ENCODE measurements at places on chromosomes 12 and 14.

DNA sequence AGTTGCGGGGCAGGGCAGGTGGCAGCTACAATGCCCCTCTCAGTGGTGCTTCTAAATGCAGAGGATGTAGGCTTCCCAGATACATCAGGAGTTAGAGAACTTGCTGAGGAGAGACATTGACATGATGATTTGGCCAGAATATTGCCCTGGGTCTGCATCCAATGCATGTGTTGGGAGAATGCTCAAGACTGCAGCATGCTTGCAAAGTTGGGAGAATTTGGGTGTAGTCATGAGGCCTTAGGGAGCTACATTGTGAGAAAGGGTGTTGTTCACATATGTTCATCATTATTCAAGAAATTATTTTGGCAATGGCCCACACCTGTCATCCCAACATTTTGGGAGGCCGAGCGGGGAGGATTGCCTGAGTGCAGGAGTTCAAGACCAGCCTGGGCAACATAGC is 149.9 kb downstream of the SAMD4A start:
- DNase-seq, result no peak

- DNase-seq, result no peak
These were observed 1.1 kb downstream of the PAPLN start for GRCh38 chr14:73238424-73238852.

DNA sequence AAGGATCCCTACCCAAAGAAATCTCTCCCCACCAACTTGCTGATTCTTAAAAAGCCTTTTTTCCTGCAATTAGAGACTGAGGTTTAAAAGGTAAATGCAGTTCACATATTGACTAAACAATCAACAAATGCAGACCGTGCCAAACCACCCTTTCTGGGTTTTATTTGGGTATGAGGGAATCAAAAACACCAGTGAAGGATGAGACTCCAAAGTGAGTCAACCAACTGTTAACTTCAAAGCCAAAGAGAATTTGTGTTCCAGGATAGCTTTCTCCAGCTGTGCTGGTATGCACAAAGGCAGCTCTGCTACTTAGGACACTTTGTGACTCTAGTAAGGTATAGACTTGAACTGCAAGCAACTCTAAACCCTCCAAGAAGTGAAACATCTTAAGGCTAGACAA is 39.4 kb downstream of the RPS29 start:
- DNase-seq, result no peak

- no peak for DNase-seq
These were observed 846 bp downstream of the BRMS1L start for GRCh38 chr14:35826952-35827416.

- DNase-seq, result no peak
These were observed 8.9 kb upstream of the AMN start for GRCh38 chr14:102913341-102914211.

DNA sequence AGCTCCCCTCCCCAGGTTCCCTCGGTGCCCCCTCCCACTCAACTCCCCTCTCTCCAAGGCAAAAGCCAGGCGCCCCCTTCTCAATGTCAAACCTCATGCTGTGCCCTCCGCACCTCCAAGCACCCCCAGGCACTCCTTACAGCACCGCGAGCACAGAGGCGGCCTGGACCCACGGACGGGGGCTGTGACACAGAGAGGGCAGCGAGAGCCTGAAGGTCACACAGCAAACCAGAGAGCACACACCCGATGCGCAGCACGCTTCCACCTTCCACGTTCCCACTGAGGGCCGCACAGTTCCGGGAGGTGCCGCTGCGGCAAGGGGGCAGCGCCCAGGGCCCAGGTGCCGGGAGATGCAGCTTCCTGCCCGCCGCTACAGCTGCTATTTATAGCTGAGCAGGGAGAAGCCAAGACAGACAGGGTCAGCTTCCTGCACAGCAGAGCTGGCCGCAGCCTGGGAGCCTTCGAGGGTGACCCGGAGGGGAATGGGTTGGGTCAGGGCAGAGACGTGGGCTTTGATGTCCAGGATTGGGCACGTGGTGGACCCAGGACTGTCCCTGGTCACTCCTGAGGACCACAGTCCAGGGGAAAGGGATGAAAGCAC is 12.9 kb downstream of the NCOR2 start:
- DNase-seq, result peak; percentile 28

- no peak for DNase-seq
These were observed 196.9 kb downstream of the ALG10 start for GRCh38 chr12:34219046-34219770.

- no peak for DNase-seq
These were observed 88.1 kb upstream of the CCDC175 start for GRCh38 chr14:59664741-59665140.

DNA sequence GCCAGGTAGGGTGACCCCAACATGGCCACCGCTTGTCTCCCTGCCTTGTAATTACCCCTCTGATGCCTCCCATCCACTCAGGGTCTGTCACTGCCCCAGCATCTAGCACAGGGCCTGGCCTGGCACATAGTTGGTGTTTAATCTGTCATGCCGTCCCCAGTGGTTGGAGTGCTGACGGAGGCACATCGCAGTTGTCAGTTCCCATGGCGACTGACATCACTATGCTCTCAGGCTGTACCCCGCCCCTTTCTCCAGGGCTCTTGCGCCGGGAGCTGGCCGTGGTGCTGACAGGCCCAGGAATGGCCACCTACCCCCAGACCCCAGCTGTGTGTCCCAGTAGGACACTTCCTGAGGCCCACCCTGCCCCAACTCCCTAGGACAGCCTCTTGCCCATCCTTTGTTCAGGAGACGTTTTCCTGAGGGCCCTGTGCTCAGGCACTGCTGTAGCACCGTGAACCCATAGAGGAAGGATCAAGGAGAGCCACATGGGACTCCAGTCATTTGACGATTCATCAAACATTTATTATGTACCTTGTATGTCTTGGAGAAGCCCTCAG is 23.0 kb downstream of the FAM222A start:
- no peak for DNase-seq

GRCh38 chr14:98456231-98456630 is 815.8 kb downstream of the BCL11B start:
- DNase-seq, result no peak

DNA sequence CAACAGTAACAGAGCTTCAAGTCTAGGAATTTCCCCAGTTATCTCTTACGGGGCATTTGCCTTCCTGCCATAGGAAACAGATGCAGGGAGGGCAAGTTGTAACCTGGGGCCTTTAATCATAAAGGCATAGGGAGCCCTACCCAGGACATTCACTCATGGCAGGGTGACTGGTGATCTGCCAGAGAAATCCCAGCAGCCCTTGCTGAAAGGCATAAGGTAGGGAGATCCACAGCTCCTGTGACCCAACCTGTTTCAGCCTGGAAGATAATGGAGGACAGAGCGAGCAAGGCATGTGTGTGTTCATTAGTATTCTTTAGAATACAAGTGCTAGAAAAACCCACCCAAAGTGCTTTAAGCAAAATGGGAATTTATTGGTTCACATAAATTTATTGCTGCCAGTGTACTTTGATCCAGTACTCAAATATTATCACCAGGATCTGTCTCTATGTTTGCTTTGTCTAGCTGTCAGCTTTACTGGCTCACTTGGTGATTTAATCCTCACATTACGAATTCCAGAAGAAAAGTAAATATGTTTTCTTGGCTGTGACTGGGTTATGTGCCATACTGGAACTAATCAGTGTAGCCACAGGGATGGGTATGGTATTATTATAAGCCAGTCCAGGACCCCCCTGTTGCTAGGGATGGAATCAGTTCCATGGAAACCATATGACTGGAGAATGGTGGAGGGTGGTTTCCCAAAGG is 21.1 kb upstream of the AKAP6 start:
- no peak for DNase-seq

DNA sequence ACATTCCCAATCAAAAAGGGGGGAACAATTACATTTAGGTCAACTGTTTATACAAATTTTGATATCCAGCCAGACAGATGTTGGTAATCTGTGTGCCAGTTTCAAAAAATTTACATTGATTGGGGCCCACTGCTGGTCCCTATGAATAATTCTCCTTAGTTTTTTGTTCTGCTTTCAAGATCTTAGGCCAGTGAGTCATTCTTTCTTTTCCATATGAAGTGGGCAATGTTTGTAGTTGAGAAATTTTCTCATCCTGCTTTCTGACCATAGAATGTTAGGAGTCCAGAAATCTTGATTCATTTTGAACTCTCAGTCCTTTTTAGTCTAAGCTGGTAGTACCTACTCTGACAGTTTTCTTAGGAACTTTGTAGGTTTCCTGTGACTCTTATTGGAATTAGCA is 244.3 kb downstream of the DIO2 start:
- DNase-seq, result no peak

GRCh38 chr12:25864306-25865276 is 93.9 kb upstream of the RASSF8 start:
- no peak for DNase-seq

DNA sequence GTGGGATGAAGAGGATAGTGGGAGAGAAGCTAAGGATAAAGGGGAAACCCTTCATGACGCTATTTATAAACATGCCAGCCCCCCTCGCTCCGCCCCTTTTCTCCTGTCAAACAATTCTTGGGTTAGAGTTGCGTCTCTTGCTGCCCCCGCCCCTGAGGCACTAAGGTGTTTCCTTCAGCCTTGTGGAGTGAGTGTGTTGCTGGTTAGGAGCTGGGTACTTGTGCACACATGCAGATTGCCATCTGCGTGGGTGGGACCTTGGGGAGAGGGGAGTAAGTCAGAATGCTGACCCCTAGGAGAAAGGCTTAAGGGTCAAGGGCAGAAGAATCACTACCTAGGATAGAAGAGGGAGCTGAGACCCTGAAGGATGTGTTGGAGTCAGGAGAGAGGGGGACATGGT is 5.4 kb downstream of the FOXJ2 start:
- DNase-seq, result no peak

GRCh38 chr12:15779925-15780324 is 9.3 kb downstream of the EPS8 start:
- no peak for DNase-seq

- DNase-seq, result no peak
These were observed 1.2 kb downstream of the SSTR1 start for GRCh38 chr14:38208618-38209562.

DNA sequence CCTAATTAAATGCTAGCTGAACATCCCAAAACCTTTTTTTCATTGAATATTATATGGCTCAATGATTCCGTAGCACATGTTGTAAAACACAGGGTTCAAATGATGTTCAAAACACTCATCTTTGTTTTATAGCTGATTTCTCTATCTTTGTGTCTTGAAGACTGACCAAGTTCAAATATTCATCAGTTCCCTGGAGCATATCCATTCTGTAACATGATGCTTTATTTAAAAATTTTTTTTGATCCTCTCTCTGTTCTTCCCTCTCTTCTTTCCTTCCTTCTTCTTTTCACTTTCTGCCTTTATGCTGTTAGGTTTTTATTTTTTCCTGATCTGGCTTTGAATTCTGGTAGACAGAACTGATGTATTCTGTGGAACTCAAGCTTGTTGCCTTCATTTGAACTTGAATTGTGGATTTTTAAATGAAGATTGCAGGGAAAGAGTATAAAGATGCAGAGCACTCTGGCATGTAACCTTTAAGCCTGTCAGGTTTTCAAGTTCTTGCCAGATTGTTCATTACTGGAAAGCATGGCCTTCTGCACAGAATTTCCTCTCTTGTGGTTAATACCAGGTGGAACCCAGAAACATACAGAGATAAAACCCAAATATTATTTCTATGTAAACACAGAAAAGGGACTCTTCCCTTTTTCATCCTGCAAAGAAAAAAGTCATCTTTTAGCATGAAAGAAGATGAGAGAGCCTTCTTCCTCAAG is 39.5 kb downstream of the PROX2 start:
- peak; percentile 8 for DNase-seq

DNA sequence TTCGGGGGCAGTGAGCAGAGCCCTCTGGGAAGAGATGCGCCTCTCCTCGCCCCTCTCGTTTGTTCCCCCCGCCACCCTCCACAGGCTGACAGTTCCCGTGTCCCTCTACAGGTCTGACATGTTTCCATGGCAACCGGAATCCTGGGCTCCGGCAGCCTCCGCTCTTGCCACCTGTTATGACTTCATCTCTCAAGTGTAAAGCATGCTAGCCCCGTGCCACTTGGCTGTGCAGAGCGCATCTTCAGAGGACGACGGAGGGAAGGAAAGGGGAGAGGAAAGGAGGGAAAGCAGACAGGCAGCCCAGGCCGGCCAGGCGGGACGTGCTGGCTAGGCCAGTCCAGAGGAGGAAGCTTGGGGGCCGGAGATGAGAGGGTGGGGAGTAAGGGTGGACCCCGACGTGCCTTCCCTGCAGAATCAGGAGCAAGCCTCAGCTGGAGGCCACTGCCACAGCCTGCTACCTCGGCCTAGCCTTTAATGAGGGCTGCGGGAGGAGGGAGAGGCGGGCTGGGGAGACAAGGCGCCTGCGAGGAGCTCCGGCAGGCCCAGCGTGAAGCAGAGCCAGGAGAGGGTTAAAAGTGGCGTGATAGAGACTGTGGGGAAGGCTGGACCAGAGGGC is 214.3 kb downstream of the DPF3 start:
- peak; percentile 98 for DNase-seq

DNA sequence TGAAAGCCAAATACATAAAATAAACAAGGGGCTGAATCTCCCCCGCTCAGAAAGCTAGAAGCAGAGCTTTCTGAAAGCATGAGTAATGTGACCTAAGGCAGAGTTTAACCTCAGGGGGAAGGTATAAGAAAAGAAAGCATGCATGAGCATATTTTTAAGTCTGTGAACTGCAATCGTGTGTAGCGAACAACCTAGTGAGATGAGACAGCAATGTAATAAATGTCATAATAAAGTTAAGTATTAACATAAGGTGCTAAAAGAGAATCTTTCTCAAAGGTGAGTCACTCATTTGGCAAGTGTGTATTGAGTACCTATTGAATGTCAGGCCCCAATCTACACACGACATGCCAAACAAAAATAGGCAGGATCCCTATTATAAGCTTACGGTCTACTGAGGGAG is 14.2 kb upstream of the WDR20 start:
- no peak for DNase-seq

DNA sequence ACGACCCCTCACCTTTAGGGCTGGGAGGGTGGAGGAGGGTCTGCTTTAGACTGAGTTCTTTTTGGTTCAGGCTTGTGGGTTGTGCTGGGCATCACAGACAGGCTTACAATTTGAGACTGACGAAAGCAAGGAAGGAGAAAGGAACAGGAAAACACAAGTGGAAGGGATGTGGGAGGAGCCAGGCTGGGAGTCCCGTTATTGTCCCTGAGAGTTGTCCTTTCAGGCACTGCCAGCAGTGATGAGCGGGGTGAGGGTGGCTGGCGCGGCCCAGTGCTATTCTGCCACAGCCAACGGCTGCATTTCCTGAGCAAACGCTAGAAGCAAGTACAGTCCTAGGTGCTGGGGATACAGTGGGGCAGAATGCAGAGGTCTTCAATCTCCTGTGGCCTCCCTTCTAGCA is 29.2 kb upstream of the TSPAN9 start:
- no peak for DNase-seq
